HepG2 (cell line): ENCODE measurements at places on chromosomes 6 and 20. TPM values are rescaled to one million over a fixed set of nuclear protein-coding genes. Genes with fewer than 3 reads are reported as not detected.

- DNase-seq, result no peak
These were observed 364.3 kb upstream of the ID4 start for GRCh38 chr6:19472850-19473249.

GRCh38 chr6:71324194-71324785, 35.7 kb downstream of the OGFRL1 start:
- DNase-seq, result no peak

- no peak for DNase-seq
These were observed 209.8 kb downstream of the ATXN1 start for GRCh38 chr6:16551466-16551865.

DNA sequence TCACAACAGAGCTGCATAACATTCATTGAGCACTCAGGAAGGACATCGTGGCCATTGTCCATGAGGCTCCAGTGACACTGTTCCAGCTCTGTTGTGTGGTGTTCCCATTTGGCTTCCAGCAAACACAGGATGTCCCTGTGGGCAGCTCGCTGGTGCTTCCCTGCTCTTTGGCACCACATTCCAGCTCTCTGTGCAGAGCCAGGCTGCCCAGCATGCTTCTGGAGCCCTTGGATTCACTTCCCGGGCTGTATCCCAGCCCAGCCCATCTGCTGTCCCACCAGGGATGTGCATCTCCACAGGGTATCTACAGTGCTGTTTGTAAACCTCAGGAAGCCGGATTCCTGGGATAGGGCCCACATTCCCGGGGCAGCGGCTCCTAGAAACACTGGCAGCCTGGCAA, 57.2 kb downstream of the CTCFL start:
- no peak for DNase-seq

DNA sequence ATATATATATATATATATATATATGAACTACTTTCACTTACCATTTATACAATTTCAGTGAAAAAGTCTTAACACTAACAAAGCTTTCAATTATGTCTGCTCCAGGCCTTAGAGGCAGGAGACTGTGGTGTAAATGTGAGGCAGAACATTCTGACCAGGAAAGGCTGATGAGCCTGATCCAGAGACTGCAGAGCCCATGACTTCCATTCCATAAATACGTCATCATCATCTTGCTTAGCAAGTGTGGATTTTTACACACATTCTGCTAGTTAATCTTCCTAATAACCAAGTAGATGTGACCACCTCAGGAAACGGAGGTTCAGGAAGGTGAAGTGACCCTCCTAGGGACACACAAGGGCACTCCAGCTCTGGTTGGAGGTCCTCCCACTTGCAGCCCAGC, 14.9 kb downstream of the TRERF1 start:
- no peak for DNase-seq

- DNase-seq, result no peak
These were observed 17.1 kb upstream of the SASH1 start for GRCh38 chr6:148325316-148326068.

DNA sequence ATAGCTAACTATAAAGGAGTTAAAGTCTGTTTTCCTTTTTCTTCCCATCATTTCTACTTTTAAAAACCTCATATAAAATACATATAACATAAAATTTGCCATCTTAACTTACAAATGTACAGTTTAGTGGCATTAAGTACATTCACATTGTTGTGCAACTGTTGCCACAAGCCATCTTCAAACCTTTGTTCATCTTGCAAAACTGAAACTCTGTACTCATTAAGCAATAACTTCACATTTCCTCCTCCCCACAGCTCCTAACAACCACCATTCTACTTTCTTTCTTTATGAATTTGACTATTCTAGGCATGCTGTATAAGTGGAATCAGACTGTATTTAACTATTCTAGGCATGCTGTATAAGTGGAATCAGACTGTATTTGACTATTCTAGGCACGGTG, 4.5 kb downstream of the CCDC170 start:
- peak; percentile 75 for DNase-seq

DNA sequence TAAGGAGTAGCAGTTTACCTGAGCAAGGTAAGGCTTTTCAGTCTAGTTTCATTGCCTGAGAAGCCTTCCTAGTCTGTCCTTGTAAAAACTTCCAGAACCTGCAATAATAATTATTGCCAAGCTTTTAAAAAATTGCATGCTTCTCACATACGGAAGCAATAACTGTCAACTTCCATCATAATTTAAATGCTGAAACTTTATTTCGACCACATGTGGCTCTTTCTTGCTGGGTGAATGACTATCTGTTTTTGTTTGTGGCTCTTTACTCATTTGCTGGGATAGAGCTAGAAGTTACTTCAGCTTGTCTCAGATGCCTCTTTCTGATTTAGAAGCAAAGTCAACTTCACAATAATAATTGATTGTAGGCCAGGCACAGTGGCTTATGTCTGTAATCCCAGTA, 95.9 kb upstream of the COL21A1 start:
- DNase-seq, result no peak

DNA sequence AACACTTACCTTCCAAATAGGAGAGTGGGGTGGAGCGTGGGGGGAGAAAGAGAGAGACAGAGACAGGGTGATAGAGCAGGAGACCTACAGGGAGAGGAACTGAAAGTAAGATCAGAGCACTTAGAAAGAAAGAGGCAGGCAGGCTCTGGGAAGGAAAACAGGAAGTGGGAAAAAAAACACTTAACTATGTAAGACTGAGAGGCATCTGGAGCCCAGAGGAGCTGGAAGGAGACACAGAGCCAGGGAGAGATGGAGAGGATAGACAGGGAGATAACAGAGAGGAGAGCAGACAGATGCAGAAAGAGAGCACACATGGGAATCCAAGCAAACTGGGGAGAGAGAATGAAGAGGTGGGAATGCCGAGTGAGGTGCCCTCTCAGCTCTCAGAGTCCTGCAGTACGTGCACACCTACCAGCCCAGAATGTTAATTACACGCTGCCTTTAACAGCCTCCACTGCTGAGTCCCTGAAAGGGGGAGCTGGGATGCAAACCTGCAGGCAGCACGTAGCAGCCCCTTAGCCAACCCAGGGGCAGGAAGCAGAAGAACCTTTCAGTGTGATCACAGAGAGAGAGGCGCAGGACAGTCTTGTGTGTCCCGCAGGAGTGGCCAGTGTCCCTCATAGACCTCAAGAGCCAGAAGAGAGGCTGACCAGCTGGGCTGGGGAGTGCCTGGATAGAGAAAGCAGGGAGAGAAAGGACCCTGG, 132.7 kb upstream of the LRFN2 start:
- no peak for DNase-seq

DNA sequence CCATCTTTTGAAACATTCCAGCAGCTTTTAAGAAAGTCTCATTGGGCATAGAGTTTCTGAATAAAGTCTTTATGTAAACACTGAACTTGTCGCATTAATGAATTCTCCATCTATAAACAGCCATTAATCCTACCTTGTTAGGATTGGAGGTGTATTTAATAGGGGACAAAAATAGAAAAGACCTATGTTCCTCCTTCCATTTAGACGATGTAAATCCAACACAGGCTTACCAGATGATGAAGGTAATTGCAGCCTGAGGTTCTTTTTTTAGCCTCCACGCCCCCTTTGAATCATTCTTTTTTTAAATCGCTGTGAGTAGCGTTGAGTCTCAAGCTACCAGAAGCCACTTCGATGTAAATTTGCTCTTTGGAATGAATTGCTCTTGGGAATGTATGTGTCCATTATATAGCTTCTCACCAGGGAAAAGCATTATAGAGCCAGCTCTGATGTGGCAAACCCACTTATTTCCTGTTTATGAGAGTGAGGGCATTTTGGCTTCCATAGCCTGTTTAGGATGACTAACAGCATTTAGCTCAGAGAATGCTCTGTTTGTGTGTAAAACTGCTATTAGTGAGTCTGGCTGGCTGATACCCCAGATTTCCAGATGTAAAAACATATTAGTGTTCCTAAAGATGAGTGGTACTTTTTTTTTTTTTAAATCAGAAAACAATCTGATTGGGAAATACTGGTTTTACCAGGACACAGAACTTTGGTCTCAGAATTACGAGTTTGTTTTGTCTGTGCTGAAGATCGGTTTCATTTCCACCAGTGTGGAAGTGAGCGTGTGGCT, 74.9 kb upstream of the CLDN20 start:
- peak; percentile 27 for DNase-seq

- DNase-seq, result no peak
These were observed 36.5 kb upstream of the TNFAIP3 start for GRCh38 chr6:137830511-137830911.

DNA sequence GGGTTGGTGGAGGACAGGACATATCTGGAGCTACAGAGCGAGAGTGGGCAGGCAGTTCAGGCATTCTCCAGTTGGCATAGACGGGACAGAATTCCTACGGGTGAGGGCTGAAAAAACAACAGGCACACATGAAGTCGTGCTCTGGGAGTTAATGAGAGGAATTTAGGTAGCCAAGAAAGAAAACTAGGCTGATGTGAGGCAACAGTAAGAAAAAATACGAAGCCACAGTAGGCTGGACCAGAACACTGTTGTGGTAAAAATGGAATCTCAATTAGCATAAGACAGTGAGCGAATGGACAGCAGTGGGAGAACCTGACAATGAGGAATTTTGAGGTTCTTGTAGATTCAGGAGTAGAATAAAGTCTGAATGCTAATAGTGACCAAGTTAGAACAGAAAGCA, 488.1 kb upstream of the AGPAT4 start:
- no peak for DNase-seq

DNA sequence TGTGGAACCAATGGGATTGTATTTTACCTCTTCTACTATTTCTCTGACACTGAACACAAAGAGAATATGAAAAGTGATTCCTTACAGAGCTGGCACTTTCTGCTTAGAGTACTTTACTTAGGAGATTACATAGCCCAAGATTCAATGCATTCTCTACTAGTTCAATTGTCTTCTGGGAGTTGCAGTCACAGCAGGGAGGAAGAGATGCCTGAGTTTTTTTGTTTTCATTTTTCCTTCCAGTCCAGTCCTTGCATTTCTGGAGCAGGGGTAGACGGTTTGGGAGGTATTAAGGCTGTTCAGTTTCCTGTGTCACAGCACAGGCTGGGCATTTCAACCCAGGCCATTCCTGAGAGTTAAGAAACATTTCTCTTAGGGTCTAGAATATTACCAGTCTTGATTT, 42.0 kb upstream of the SLC2A12 start:
- DNase-seq, result no peak

DNA sequence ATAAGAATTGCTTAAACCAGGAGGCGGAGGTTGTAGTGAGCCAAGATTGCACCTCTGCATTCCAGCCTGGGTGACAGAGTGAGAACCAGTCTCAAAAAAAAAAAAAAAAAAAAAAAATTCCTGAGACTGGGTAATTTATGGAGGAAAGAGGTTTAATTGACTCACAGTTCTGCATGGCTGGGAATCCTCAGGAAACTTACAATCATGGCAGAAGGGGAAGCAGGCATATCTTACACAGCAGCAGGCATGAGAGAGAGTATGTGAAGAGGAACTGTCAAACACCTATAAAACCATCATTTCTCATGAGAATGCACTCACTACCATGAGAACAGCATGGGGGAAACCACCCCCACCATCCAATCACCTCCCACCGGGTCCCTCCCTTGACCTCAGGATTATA, 1.8 kb upstream of the FKBP1A start:
- no peak for DNase-seq

- DNase-seq, result no peak
These were observed 120.5 kb downstream of the HIVEP1 start for GRCh38 chr6:12132351-12133222.

DNA sequence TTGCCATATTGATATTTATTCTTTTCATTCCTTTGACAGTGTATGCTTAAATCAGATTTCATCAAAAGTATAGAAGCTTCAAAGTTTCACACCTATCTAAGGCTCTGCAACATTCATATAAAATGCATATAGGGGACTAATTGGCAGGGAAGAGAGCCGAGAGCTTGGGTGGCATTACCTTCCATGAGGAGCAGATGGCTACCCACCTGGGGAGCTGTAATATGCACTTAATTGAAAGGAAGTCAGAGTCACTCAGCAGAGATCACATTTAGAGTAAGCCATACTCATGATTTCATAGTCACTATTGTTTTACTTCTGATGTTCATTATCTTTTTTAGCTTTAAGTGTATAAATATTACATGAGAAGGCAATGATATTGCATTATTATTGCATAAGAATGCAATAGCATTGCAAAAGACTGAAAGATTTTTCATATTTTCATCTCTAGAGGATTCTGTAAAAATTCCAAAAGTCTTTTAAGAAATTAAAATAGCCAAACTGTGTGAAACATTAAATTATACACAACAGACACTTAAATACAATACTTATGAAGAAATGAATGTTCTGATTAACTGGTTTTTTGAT, 1305.2 kb downstream of the EPHA7 start:
- DNase-seq, result no peak

- no peak for DNase-seq
These were observed 18.9 kb upstream of the SCRT2 start for GRCh38 chr20:694496-694895.

GRCh38 chr6:151374036-151374683, 17.2 kb downstream of the ZBTB2 start:
- DNase-seq, result peak; percentile 31

- peak; percentile 31 for DNase-seq
These were observed 167.1 kb downstream of the PHF3 start for GRCh38 chr6:63802606-63803206.

DNA sequence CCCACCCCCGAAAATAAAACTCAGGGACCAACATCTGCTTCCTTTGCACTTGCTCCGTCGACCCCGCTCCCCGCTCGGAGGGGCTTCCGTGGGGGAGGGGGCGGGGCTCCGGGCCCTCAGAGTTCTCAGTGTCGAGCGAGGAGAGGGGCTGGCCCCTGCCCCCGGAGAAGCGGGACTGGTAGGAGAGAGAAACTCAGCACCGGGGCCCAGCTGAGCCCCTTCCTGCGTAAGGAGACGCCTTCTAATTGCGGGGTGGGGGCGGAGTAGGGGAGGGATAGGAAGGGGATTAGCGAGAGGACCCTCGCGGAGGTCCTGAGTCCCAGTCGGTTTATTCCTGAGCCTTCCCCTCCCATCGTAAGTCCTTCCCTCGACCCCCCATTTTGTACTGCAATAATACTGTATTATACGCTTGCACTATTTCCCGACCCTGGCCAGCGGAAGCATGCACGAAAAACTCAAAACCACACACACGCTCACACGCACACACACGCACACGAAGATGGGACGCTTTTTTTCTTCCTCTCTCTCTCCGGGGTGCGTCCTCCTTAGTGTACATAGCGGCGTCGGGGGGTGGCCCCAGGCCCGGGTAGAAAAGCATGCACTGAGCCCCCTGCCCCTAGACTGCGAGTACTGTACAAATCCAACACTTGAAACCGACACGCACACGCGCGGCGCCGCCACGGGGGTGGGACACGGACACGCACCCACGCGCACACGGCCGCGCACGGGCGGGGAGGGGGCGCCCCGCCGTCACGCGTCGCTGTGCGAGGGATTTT, 22.1 kb upstream of the SLC22A7 start:
- no peak for DNase-seq

GRCh38 chr6:39931607-39932006, 2.7 kb downstream of the MOCS1 start:
- DNase-seq, result no peak

DDO gene
- total RNA-seq, result 10.3 and 14.6 TPM in 2 replicates

DIDO1 gene
- 75.1 and 77.0 TPM in 2 replicates for total RNA-seq

ADA gene
- total RNA-seq, result 2.5 and 2.7 TPM in 2 replicates

MPC1 gene
- total RNA-seq, result 214 and 289 TPM in 2 replicates

AGER gene
- total RNA-seq, result 0.41 and 1.9 TPM in 2 replicates

ERVFRD-1 gene
- total RNA-seq, result not detected in 2 replicates

PCSK2 gene
- total RNA-seq, result not detected in 2 replicates

HCK gene
- not detected in 2 replicates for total RNA-seq

NRN1 gene
- total RNA-seq, result not detected in 2 replicates

CBLN4 gene
- total RNA-seq, result not detected in 2 replicates

RSPO3 gene
- not detected in 2 replicates for total RNA-seq
